ENCODE measurements at places on chromosomes 16 and 17.

DNA sequence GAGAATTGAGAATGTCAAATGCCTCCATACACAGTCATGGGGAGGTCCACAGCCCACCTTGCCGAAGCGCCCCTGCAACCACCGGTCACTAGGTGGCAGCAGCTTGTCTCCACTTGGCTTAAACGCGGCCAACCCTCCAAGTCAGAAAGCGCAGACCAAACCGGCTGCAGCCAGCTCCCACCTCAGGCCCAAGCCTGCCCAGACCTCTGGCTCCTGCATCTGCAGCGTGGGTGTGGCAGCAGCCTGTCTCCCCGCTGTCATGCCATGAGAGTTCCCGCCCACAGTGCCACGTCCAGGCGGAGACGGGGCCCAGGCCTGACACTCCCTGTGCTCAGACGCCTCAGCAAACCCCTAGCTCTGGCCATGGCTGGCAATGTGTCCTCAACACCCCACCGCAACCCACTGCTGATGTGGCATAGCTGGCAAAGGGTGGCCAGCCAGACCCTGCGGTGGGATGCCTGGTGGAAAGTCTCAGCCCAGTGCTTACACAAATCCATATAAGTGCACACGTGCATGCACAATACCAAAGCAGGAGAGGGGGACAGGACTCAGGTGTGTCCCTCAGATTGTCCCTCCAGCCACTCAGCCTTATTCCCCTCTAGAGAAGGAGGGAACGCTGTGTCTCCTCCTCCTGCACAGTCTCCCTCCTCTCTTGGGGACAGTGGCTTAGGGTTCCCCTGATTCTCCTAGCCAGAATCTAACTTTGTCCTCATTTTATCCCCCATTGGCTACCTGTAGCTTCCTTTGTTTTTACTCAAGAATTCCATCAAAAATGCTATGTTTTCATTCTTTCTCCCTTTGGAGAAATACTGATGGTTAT, 10.9 kb downstream of the COPZ2 start:
- DNase-seq = peak; percentile 68

- DNase-seq = no peak
Observed at GRCh38 chr17:5837055-5837491, 233.1 kb upstream of the WSCD1 start.

GRCh38 chr17:82238472-82239201, 9.8 kb downstream of the SLC16A3 start:
- no peak for DNase-seq

DNA sequence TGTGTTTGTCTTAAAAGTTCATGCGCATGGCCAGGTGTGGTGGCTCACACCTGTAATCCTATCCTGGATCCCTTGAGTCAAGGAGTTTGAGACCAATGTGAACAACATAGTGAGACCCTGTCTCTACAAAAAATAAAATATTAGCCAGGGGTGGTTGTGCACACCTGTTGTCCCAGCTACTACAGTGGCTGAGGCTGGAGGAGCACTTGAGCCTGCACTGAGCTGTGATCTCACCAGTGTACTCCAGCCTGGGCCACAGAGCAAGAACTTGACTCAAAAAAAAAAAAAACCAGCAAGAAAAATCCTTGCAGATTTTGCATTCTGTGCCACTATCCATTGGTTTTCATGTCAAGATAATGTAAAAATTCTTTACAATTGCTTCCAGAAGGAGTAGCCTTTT, 8.2 kb downstream of the KSR1 start:
- no peak for DNase-seq

GRCh38 chr17:61335845-61336655, 63.6 kb upstream of the TBX2 start:
- peak; percentile 45 for DNase-seq

- peak; percentile 74 for DNase-seq
Observed at GRCh38 chr17:82204831-82205719, 7.6 kb downstream of the CCDC57 start.

GRCh38 chr16:9225527-9226316, 134.3 kb downstream of the HAPSTR1 start:
- no peak for DNase-seq

- no peak for DNase-seq
Observed at GRCh38 chr17:47993031-47993564, 22.2 kb downstream of the CDK5RAP3 start.

DNA sequence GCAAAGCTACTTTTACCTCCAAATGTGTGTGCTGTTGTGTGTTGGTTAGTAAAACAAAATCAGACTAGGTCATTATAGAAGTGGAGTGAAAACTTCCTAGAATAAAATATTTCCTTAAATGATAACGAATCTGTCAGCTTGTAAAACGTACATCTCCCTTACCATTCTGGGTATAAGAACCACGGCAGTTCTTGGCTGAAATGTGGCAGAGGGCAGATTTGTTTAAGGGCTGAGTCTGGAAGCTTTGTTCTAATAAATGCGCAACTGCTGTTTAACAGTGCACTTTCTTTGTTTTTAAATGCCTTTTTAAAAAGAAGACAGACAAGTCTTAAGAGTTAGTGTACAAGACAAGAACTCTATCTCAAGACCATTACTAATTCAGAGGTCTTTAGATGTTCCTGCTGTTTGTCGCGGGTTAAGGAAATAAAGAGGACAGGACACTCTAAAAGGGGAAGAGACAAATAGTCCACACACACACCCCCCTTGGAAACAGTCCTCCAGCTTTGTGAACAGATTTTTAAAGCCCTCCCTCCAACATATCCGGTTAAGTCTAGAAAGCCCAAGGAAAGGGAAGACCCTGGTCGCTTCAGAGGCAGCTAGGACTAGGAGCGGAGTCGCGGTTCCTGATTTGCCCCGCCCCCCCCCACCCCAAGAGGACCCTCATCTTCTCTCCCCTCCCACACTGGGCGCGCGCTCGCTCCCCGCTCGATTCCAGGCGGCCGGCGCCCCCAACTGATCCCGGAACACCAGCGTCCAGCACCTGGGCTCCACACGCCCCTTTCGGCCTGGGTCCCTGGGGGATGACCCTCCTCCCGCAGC, 658 bp downstream of the SYNRG start:
- no peak for DNase-seq

- DNase-seq = no peak
Observed at GRCh38 chr16:12958366-12958765, 57.0 kb downstream of the SHISA9 start.

- no peak for DNase-seq
Observed at GRCh38 chr16:11240636-11241473, 15.1 kb downstream of the SOCS1 start.

DNA sequence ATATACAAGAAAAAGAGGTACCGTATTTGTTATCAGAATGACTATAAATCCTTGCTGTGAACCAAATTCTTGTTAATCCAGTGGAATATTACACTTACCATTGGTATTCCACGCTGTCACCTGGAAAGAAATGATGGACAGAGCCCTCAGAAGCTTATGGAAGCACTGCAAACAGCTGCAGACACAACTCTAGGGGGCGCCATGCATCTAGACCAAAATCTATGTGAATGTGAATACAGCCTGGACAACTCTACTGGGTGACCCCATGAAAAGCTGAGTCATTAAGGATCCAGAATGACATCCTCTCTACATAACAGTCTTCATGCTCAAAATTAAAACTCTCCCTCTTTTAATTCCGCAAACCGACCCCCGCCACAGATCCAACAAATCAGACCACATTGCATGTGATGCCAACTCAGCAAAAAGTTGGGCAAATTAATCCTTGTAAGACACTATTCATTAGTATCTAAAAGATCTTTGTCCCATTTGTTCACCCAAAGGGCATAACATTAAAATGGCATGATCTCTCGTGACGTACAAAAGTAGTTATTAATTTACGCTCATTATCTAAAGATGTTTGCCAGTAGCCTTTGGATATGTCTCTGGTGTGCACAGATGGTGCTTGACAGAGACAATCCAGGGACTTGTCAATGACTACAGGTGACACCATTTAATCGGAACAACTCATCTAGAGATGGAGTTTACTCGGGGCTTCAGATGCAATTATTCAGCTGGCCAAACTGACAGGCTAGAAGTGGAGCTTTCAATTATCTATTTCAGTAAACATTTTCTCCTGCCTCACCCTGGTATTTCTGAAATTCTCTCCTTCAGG, 552.7 kb upstream of the PSMD7 start:
- DNase-seq = no peak

DNA sequence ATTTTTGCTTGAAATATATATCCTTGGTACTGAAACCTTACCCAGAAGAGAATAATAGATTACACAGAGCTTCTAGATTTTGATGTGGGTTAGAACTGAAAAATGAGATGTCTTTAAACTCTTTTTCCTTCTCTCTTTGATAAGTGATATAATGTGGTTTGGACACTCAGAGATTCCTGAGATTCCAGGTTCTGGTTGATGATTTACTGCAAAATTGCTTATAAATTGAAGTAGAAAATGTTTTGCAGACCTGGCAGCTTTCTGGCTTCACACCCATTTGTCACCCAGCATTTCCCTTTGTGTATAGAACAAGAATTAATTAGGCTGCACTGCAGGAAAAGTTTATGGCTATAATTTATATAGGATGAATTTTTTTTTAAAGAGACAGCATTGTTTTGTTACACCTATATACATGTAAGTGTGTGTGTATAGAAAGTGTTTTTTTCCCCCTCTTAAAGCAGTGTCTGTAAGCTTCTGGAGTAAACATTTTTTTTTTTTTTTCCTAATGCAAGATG, 23.5 kb downstream of the AATF start:
- no peak for DNase-seq

- no peak for DNase-seq
Observed at GRCh38 chr17:47762728-47763127, 29.7 kb downstream of the TBX21 start.

DNA sequence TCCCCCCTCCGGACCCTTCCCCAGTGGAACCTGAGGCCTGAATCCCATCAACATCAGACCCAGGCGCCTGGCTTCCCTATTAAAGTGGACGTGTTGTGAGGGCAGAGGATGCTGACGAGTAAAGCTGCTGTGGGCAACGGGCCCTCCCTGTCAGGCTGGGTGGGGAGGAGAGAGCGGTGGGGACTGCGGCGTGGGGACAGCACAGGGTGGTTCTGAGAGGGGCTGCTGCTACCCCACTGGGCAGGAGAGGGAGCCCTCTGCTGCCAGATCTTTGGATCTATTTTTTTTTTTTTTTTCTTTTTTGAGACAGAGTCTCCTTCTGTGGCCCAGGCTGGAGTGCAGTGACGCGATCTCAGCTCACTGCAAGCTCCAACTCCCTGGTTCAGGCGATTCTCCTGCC, 5.9 kb downstream of the CA5A start:
- DNase-seq = no peak

DNA sequence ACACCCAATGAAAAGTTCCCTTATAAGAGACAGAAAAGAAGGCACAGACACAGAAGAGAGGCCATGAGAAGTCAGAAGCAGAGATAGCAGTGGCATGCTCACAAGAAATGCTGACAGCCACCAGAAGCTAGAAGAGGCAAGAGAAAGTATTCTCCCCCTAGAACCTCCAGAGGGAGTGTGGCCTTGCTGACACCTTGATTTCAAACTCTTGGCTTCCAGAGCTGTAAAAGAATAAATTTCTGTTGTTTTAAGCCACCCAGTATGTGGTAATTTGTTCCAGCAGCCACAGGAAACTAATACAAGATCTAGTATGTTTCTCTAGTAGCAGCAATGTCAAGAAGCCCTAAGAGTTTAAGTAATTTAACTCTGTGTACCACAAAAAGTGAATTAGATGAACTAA, 87.2 kb upstream of the NOG start:
- DNase-seq = no peak

DNA sequence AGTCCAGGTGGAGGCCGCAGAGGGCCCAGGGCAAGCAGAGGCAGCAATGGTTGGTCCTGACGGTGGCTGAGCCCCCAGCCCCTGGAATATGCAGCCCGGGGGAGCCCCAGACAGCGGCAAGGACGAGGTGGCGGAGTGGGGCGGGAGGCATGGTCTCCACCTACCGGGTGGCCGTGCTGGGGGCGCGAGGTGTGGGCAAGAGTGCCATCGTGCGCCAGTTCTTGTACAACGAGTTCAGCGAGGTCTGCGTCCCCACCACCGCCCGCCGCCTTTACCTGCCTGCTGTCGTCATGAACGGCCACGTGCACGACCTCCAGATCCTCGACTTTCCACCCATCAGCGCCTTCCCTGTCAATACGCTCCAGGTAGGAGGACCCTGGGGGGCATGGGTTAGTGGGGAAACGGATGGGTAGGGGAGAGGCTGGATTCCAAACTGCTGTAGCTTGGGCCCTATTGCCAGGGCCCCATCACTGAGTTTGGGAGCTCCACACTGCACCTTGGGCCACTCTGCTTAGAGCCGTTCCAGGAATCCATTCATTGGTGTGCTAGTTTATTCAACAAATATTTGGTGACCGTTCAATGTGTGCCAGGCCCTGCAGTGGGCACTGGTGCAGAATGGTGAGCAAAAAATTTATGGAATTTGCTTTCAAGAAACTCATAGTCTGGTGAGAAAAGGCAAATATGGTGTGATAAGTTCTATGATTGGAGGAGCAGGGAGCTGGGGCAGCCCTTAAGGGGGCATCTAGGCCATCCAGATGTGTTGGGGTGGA, 3.8 kb downstream of the RASL10B start:
- DNase-seq = no peak

- peak; percentile 53 for DNase-seq
Observed at GRCh38 chr17:79777894-79778503, at the start of gene CBX2. TSS of gene CBX2 (plus strand) at chr17:79778148. CDS start at chr17:79778236, 88 bp downstream.

DNA sequence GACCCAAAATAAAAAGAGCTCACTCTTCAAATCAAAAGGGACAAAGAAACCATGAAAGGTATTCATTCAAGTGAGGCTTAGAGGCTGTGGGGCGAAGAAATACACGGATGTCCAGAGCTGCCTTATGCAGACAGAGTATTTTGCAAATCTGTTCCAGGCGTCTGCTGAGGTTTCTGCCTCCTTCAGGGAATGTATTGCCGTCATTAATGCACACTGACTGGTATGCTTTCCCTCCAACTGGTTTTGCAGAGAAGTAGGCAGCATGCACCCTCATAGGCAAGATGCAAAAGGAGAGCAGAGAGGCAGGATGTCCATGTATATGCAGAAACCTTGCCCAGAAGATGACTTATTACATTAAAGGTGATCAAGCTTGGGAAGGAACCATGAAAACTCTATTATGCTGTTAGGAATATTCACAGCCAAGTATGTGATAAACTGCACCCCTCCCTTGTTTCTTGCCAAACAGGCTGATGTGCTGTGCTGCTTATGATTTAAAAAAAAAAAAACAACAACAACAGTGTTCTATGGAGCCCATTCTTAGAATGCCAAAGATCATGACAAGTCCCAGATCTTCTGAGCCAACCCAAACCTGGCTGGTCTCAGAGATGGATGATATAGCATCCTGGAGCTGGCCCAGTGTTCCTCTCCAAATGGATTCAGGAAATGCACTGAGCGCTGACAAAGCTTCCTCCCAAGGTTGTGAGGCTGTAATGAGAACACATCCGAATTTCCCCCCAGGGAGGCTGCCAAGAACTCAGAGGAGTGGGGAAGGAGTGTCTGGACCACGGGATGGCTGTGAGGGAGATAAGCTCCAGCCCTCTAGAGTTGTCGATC, 77.6 kb upstream of the HLF start:
- DNase-seq = no peak
